ENCODE measurements at places on chromosomes 3 and 15.

DNA sequence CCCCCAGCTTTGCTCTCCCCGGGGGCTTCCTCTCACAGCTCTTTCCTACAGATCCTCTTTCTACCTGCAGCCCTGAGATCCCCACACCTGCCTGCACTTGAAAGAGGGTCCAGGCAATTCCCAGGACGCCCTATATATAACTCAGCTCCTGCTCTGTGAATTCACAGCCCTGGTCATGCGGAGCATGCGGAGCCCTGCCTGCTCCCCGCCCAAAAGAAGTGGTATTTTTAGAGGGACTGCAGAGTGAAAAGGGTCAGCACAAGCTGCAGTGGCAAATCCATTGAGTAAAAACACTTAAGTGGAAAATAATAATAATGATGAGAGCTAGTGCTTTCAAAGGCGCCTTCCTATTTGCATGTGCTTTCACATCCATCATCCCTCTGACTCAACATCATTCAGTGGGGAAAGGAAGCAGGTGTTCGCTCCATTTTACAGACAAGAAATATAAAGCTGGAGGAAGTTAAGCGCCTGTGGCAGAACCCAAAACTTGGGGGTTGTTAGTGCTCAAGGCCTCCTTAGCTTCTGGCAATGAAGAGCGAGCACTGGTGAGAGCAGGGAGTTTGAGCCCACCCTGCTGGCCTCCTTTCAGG, 76.3 kb upstream of the LIPC start:
- no peak for DNase-seq

DNA sequence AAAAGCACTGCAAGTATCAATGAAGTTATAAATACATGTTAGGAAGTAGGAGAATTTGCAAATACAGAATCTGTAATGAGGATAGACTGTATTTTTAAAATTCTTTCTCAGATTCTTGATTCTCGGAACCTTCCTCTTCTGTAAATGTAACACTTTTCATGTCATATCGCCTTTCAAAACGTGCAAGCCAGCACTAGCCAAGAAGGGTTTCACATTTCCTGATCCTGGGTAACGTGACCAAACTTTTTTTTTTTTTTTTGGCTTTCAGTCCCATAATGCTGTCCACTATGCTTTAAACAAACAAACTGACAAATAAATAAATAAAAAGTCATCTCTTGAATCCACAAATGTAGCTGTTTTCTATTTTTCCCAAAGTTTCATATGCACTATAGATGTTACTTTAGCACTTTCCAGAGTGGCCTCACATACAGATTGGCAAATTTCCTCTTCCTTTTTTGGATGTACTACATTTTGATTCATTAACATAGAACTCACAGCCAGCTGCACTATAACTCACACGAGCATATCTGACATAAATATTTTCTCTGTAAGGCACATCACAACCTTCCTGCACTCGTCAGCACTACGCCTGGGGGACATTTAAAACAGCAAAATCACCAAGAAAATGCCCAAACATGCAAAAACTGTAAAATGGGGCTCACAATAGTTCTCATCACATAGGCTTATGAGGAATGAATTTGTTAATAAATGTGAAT, 208.1 kb downstream of the OSBPL10 start:
- no peak for DNase-seq

DNA sequence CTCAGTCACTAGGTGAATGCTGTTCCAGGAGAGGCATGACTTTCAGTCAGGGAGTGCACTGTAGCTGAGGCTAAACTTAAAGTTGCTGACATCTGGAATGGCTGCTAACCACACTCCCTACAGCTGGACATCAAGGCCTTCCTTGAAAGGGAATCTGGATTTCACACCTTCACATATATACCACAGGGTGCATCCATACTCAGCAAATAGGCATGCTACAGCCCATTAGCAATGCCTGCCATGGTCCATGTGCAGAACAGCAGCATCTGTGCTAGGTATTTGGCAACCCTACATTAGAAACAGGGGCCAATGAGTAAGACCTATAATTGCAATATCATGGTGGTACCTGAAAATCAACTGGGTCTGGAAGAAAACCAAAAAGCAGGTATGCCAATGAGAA, 74.8 kb downstream of the SNTN start:
- no peak for DNase-seq

DNA sequence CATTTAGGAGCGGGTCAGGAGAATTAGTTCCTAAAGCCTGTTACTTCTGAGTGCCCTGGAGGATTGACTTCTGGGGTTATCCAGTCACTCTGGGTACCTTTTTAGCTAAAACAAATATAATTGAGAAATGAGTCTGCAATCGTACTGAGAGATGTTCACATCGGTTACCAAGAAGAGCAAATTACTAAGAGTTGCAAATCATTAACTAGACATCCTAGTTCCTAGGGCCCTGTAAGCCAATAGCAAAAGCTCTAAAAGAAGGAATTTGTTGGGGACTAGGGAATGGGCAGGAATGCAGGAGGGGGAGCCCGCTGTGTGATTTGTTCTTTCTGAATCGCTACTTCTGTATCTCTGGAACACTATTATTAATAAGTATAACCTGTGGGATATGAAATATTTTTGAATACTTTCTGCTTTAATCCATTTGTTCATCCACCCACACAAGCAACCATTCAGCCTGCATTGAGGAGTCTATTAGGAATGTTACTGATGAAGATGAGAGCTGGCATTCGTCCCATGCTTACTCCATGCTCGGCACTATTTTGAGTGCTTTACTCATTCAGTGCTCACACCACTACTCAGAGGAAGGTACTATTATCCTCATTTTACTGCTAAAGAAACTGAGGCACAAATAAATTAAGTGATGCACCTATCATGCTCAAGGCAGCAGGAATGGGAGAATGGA, 31.5 kb upstream of the KY start:
- peak; percentile 23 for DNase-seq

DNA sequence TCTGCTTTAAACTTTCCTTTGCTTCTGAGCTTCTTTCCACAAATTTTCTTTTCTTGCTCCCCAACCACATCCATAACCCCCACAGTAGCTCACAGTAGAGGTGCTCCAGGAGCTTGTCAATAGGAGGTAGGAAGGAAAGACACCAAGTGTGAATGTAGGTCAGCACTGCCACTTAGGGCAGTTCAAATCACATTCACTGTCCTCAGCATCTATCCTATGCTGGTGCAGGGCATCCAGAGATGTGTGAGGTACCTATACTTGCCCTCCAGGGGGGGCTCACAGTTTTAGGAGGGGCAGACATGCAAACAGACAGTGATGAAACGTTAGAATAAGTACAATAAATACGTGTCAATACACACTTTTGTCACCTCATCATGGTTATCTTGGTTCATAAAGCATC, 1.5 kb upstream of the SPSB4 start:
- DNase-seq: peak; percentile 6

- DNase-seq: peak; percentile 4
Measured at GRCh38 chr3:190618330-190619030, 104.6 kb downstream of the IL1RAP start.

DNA sequence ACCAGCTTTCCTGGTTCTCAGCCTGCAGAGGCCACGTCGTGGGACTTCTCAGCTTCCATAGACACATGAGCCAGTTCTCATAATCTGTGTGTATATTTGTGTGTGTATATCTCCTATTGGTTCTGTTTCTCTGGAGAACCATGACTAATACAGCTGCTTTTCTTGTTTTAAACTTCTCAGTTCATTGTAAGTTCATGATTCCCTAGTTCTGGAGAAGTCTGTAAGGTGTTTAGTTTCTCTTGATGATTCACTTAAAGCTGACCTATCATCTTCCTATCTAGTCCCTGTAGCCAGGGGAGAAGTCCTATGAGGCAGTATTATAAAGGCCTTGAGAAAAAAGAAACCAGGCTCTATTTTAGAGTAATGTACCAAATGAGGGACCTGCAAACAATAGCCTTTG, 147.7 kb downstream of the RYR3 start:
- DNase-seq: no peak

Measured in EH (cell line).